Activated naive CD4-positive, alpha-beta T cell treated with anti-CD3 and anti-CD28 coated beads, Interleukin-2, amount 50 U/mL, for 16 hours (primary cell): ENCODE measurements at places on chromosomes 3 and 15.

DNA sequence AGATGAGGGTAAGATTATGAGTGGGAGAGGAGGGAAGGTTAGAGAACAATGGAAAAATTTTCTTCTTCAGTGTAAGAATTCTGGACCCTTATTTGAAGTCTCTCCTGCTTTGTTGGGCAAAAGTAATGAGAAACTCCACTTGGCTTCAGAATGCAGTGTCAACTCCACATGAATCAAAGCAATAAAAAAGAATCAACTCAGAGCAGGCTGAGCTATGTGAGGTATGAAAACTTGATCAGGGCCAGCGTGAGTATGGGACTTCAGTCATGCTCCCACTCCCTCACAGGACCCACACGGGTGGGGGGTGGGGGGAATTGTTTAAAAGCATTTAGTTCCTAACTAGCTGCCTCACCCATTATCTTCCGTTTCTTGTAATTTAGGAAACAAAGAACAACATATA, 502.2 kb downstream of the PDCD6IP start:
- DNase-seq, result no peak

- DNase-seq, result no peak
These were observed 33.1 kb downstream of the WNT5A start for GRCh38 chr3:55453886-55454496.

- DNase-seq, result no peak
These were observed 510.2 kb upstream of the MDFIC2 start for GRCh38 chr3:70822669-70823068.

DNA sequence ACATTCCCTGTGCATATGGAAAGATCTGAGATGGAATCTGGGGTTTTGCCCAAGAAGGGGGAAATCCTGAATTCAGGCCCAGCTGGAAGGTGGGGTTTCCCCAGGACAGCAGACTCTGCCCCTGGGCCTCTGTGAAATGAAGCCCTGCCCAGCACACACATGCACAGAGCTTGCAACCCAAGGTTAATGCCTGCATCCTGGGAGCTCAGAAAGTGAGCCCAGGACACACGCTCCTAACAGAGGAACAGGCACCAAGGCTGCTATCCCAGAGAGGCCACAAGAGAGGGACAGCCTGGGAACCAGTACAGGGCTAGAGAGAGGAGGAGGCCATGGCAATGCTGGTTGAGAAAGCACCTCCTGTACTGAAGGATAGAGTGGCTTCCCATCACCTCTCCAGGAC, 16.1 kb downstream of the SEMA5B start:
- DNase-seq, result no peak

GRCh38 chr3:3919316-3919715, 120.1 kb downstream of the LRRN1 start:
- no peak for DNase-seq
